ENCODE measurements at places on chromosomes 6 and 20. TPM values are rescaled to one million over a fixed set of nuclear protein-coding genes. Genes with fewer than 3 reads are reported as not detected.

DNA sequence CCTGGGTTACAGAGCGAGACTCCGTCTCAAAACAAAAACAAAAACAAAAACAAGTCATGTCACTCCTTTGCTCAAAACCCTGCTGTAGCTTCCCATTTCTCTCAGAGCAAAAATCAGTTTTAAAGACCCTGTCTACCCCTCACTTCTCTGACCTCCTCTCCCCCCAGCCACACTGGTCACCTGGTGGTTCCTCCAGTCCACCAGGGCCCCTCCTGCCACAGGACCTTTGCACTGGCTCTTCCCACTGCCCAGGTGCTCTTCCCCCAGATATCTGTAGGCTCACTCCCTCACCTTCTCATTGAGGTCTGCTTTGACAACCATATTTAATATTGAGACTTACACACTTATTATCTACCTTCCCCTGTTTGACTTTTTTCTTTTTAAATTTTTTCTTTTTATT, 4.9 kb upstream of the TEAD3 start:
- DNase-seq: no peak
- no peak overlapping the region for H3K27ac ChIP-seq
- H3K4me3 ChIP-seq: no peak overlapping the region

GRCh38 chr6:165404697-165405096, 95.3 kb upstream of the C6orf118 start:
- H3K27me3 ChIP-seq: no peaks in the 10 kb centered on the region
- DNase-seq: no peak

DNA sequence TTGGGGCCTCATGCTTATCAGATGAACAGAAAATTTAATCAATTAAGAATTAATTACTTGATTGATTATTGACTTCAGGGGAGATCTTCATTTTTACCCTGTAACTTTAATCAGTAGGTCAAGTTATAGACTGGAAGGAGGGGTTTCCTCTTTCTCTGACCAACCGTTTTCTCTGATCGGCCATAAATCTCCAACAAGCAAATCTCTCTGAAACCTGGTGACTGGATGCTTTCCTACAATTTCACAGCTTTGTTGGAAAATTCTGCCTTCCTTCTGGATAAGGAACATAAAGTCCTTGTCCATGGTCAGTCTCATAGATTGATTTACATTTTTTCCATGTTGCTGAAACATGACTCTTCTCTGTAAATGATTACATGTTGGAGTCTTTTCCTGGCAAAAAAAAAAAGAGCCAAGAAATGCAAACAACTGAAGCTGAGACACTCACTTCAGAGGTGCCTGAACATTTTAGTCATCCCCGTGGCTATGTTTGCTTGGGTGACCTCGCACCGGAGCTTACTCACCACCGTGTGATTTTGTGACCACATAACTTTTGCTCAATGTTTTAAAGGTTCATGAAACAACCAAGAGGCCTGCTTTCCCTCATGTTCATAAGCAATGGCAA, 31.0 kb downstream of the IRF4 start:
- peak; percentile 87 for DNase-seq
- peak overlapping the region; percentile 87 for H3K27ac ChIP-seq
- H3K4me1 ChIP-seq: peaks cover 30% of the 10 kb centered on the region
- no peak overlapping the region for H3K4me3 ChIP-seq
- H3K27me3 ChIP-seq: no peaks in the 10 kb centered on the region
- peaks cover 6% of the 10 kb centered on the region for H3K36me3 ChIP-seq

GRCh38 chr6:127877231-127877630, 23.6 kb downstream of the THEMIS start:
- DNase-seq: no peak
- H3K4me1 ChIP-seq: peaks cover 55% of the 10 kb centered on the region
- peak overlapping the region; percentile 42 for H3K4me3 ChIP-seq
- peak overlapping the region; percentile 45 for H3K27ac ChIP-seq
- no peaks in the 10 kb centered on the region for H3K27me3 ChIP-seq

DNA sequence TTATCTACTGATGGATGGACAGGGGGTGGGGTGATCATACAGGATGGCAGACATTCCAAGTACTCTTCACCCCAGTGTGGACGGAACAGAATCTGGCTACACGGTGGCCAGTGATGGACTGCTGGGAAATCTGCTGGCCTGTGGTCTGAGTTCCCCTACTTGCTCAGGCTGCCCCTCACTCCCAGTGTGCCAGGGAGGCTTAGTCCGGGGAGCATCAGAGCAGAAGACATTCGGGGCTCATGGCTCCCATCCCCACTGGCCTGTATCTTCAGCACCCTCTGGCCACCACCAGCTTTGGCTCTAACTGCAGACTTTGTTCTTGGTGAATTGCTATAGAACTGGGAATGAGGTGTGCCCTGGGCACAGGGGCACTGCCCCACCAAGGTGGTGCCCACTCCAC, 15.3 kb downstream of the TLDC2 start:
- DNase-seq: no peak
- no peaks in the 10 kb centered on the region for H3K27me3 ChIP-seq
- H3K4me1 ChIP-seq: peaks cover 32% of the 10 kb centered on the region
- peaks cover 31% of the 10 kb centered on the region for H3K36me3 ChIP-seq
- no peak overlapping the region for H3K27ac ChIP-seq

GRCh38 chr6:13593720-13594119, 19.3 kb downstream of the SIRT5 start:
- DNase-seq: no peak
- no peaks in the 10 kb centered on the region for H3K27me3 ChIP-seq
- H3K4me3 ChIP-seq: no peak overlapping the region
- H3K36me3 ChIP-seq: peaks cover 22% of the 10 kb centered on the region

DNA sequence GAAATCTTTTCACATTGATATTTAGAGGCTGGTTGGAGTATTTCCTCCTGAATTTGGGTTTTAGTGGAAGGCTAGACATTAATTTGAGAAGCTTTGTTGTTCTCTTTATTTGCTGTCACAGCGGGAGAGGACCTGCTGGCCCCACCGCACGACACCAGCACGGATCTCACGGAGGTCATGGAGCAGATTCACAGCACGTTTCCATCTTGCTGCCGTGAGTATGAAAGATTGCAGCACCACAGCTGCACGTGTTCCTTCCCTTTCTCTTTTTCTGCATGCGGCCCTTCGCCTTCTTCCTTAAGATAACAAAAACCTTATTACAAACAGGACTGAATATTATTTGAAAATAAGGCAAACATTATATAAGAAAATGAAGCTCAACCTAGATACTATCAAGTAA, 555.5 kb downstream of the UTRN start:
- H3K27ac ChIP-seq: no peak overlapping the region
- H3K4me3 ChIP-seq: no peak overlapping the region
- H3K4me1 ChIP-seq: no peaks in the 10 kb centered on the region
- no peaks in the 10 kb centered on the region for H3K27me3 ChIP-seq

DNA sequence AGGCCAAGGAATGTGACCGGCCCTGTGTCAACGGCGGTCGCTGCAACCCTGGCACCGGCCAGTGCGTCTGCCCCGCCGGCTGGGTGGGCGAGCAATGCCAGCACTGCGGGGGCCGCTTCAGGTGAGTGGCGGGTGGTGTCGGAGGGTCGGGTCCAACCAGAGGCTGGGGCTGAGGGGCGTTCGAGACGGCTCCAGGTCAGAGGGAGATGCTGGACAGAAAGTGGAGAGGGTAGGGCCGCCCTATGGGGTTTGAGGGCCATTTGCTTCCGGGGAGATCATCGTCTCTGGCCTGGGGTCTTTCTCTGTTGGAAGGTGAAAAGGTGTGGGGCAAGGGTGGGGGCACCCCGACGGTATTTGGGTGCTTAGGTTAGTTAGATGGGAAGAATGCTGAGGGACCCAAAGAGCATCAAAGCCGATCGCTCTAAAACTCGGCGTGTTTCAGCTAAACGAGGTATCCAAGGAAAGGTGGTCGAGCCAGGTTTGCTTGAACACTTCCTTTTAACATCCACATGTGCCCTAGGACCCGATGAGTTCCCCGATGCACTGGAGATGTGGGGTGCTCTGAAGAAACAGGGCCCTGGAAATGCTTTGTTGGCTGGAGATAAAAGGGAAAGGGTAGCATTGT, 691 bp downstream of the ATRN start:
- no peak for DNase-seq
- no peaks in the 10 kb centered on the region for H3K36me3 ChIP-seq
- H3K4me1 ChIP-seq: peaks cover 32% of the 10 kb centered on the region
- peak overlapping the region; percentile 51 for H3K27ac ChIP-seq

GRCh38 chr20:47220161-47220582, 136.3 kb downstream of the ZMYND8 start:
- no peak overlapping the region for H3K27ac ChIP-seq
- H3K4me1 ChIP-seq: no peaks in the 10 kb centered on the region
- DNase-seq: peak; percentile 65
- no peaks in the 10 kb centered on the region for H3K27me3 ChIP-seq

DNA sequence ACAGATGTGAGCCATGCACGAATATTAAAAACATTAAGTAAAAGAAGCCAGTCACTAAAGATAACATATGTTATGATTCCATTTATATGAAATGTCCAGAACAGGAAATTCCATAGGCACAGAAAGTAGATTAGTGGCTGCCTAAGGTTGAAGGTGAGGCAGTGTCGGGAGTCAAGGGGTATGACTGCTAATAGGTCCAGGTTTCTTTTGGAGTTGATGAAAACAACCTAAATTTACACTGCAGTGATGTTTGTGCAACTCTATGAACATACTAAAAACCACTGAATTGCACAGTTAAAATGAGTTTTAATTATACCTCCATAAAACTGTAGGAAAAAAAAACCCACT, 14.4 kb downstream of the SRPK1 start:
- peaks cover 47% of the 10 kb centered on the region for H3K36me3 ChIP-seq
- no peaks in the 10 kb centered on the region for H3K27me3 ChIP-seq
- peaks cover 21% of the 10 kb centered on the region for H3K4me1 ChIP-seq
- H3K27ac ChIP-seq: no peak overlapping the region
- H3K4me3 ChIP-seq: no peak overlapping the region

- DNase-seq: no peak
- H3K4me3 ChIP-seq: no peak overlapping the region
- no peaks in the 10 kb centered on the region for H3K36me3 ChIP-seq
- H3K27me3 ChIP-seq: peaks cover 8% of the 10 kb centered on the region
Observed at GRCh38 chr20:2314759-2315439, 19.1 kb downstream of the TGM3 start.

DNA sequence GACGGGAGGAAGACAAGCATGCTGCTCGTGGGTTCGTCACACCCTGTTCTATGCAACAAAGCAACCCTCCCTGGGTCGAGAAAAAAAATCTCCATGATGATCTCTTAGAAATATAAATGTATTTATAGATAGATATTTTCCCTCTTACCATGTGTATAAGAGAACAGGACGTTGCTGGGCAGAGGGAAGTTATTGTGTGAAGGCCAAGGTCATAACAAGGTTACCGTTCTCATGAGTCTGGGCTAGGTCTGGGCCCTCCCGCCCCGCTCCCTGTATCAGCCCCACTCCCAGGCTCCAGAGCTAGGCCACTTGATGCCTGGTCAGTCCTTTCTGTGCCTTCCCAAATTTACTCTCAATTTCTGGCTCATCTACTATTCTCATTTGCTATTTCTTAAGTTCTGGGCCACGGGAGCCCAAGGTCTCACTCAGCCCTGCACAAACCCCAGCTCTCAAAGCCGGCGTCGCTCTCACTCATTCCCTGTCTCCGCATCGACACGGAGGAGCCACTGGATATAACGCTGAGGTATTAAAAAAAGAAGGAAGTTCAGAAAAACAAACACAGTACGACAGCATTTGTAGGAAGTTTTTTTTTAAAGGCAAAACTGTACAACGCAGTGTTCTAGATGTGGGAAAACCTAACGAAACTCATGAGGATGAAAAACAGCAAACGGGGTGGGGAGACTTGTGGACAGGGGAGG, 96.8 kb downstream of the PSMG4 start:
- peak overlapping the region; percentile 64 for H3K4me3 ChIP-seq
- peak; percentile 24 for DNase-seq
- no peaks in the 10 kb centered on the region for H3K36me3 ChIP-seq
- peaks cover 22% of the 10 kb centered on the region for H3K4me1 ChIP-seq
- H3K27ac ChIP-seq: peak overlapping the region; percentile 75

GRCh38 chr6:82113231-82113630, 134.3 kb downstream of the IBTK start:
- H3K4me1 ChIP-seq: no peaks in the 10 kb centered on the region
- no peak for DNase-seq
- no peak overlapping the region for H3K4me3 ChIP-seq

GRCh38 chr6:34352305-34352937, 40.0 kb downstream of the NUDT3 start:
- H3K4me3 ChIP-seq: no peak overlapping the region
- no peak overlapping the region for H3K27ac ChIP-seq
- no peaks in the 10 kb centered on the region for H3K36me3 ChIP-seq
- peaks cover under 1% of the 10 kb centered on the region for H3K4me1 ChIP-seq
- DNase-seq: no peak

- H3K27ac ChIP-seq: no peak overlapping the region
- DNase-seq: no peak
- peaks cover 21% of the 10 kb centered on the region for H3K27me3 ChIP-seq
- H3K4me1 ChIP-seq: peaks cover 2% of the 10 kb centered on the region
- H3K36me3 ChIP-seq: no peaks in the 10 kb centered on the region
Observed at GRCh38 chr6:70315079-70315751, 12.3 kb upstream of the COL9A1 start.

DNA sequence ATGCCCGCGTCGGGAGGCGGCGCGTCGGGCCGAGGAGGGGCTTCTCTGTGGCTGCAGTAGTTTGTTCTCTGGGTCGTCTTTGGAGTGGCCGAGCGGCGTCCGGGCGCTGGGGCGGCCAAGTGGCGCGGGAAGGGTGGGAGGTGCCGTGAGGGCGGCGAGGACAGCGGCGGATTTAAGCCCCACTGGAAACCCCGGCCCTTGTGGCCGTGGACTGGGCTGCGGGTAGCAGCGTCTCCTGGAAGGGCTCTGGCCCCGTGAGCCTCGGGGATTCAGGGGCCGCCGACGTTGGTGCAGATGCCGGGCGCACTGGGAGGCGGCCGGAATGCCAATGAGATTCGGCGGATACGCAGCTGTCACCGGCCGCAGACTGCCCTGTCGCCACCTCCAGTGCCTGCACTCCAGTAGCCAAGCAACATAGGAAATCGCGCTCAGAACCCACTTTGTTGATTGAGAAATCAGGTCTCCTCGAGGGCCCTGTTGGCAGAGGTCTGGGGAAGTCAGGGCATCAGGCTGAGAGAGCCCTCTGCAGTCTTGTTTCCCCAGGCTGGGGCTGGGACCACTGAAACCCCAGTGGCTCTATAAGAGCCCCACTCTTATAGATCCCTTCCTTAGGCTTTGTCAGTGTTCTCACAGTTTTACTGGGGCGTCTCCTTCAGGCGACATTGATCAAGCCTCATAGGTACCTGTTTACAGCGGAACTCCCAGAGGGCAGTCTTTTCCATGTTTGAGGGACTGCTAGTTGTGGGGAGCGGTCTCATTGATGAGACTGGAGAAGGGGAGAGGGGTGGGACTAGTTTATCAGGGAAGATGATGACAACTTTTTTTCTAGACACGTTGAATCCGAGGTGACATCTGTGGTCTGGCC, 642 bp downstream of the GZF1 start:
- peak overlapping the region; percentile 84 for H3K27ac ChIP-seq
- H3K36me3 ChIP-seq: peaks cover 17% of the 10 kb centered on the region
- H3K27me3 ChIP-seq: peaks cover 2% of the 10 kb centered on the region
- H3K4me3 ChIP-seq: peak overlapping the region; percentile 91
- DNase-seq: peak; percentile 49
- H3K4me1 ChIP-seq: peaks cover 50% of the 10 kb centered on the region

- peaks cover 8% of the 10 kb centered on the region for H3K36me3 ChIP-seq
- peaks cover 58% of the 10 kb centered on the region for H3K4me1 ChIP-seq
- peak overlapping the region; percentile 89 for H3K27ac ChIP-seq
- DNase-seq: peak; percentile 94
Observed at GRCh38 chr6:155171109-155171746, 92.6 kb upstream of the CLDN20 start.

The EYA4 gene
- not detected for total RNA-seq

The E2F1 gene
- total RNA-seq: 67.8 TPM

The PRPH2 gene
- total RNA-seq: not detected

The SYCP2L gene
- total RNA-seq: 0.10 TPM

The CNR1 gene
- not detected for total RNA-seq

Measured in activated CD4-positive, alpha-beta memory T cell treated with anti-CD3 and anti-CD28 coated beads for 36 hours (primary cell).